ENCODE measurements at places on chromosomes 11 and 22.

GRCh38 chr11:101955701-101956100 lies 39.4 kb upstream of the ANGPTL5 start:
- no peak for DNase-seq

DNA sequence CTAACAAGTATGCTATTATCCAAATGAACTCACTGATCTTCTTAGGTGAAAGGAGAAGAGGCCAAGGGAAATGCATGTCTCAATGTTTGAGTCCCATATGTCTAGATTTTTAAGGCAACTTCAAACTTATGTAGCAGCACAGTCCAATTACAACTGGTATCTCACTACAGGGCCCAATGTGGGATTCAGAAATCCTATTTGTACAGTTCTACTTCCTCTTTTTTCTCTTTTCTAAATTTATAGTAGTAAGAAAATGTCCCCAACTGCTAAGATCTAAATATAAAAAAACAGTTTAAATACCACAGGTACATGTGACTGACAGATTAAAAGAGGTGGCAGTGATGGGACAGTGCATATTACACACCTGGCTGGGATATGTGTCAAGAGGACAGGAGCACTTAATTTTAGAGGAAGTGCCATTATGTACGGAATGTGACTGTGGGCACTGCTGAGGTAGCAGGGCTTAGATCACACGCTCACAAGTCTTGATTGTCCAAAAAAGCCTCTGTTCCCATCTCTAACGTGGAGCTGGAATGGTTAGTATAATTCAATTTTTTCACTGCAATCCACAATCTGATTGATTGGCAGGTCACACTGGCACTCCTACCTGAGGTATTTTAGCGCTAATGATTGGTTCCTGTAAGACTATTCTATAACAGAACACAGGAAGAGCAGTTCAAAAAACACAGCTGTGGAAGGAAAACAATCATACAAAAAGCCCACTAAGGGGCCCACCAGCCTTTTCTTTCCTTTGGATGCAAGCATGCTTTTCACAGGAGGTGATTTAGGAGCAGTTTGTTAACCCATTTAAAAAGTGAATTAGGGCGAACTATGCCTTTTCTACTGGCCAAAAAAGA lies 34.6 kb downstream of the APOL5 start:
- DNase-seq = no peak

DNA sequence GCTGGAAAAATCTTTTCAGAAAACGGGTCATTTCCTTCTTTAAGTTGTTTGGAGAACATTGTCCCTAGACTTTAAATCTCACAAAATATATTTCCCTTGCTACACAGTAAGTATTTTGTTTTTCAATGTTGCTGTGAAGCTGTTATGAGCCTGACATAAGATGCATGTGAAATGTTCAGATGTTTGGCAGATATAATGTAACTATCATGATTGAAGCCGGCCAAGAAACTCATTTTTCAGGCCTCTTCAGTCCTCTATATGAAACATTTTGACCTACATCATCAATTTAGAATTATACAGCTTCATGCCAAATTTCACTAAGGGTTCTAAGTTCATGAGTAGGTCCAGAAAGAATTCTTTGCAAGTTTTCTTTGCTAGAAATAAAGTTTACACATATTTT lies 133.8 kb downstream of the JRKL start:
- no peak for DNase-seq

GRCh38 chr11:61897387-61898246 lies 6.3 kb upstream of the FADS3 start:
- DNase-seq = peak; percentile 79

DNA sequence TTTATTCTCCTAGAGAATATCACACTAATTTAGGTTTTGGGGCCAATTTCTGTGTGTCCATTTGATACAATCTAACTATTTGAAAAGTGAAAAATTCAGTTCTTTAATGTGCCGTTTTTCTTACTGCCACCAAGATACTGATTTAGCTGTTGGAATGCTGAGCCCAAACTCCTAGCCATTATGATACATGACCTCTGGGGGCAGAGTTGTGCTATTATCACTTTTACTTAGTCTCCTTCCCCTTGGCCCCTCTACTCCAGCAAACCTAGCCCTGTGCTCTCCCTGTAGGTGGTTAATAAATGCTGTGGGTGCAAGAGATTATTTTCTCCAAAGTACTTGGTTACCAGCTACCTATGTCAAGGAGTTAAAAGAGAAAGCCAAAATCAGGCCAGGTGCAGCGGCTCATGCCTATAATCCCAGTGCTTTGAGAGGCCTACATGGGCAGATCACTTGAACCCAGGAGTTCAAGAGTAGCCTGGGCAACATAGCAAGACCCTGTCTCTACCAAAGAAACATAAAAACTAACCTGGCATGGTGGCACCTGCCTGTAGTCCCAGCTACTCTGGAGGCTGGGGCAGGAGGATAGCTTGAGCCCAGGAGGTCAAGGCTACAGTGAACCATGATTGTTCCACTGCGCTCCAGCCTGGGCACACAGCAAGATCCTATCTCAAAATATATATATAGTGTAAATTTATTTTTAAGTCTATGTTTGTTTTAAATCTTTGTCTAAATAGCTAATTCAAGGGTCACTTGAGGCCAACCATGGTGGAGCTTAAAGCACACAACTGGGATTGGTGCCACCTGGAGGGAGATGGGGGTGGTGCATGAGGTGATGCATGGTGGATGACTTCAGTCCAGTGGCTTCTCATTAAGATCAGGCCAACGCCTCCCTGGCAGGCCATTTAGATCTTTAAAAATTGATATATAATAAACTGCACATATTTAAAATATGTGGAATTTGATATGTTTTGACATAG lies 193.2 kb upstream of the PLET1 start:
- DNase-seq = no peak

DNA sequence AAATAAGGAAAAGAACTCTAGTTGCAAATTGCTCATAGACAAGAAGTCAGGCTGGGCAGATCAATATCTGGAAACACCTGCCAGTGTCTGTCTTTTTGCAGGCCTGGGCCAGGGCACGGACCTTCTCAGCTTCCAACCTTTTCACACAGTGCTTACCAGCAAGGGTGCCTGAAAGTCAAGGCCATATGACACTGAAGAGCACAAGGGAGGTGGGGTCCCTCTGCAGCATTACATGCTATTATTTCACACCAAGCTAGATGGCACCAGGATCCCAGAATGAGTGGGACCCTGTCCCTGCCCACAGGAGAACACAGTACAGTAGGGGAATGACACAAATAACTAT lies 5.9 kb upstream of the PEX26 start:
- DNase-seq = no peak

Measured in ureter (tissue), 1 donor.